Progenitor cell of endocrine pancreas (in vitro differentiated cells): ENCODE measurements at places on chromosomes 6 and 20. TPM values are rescaled to one million over a fixed set of nuclear protein-coding genes. Genes with fewer than 3 reads are reported as not detected.

- H3K4me3 ChIP-seq = no peak overlapping the region
- H3K27ac ChIP-seq = peak overlapping the region; percentile 87
- H3K36me3 ChIP-seq = peaks cover 15% of the 10 kb centered on the region
- DNase-seq = no peak
Observed at GRCh38 chr6:151044465-151045441, 179.3 kb downstream of the MTHFD1L start.

GRCh38 chr6:93086351-93086750 is 333.0 kb downstream of the EPHA7 start:
- no peak overlapping the region for H3K4me3 ChIP-seq
- no peak overlapping the region for H3K27ac ChIP-seq
- H3K4me1 ChIP-seq = peaks cover 23% of the 10 kb centered on the region
- no peaks in the 10 kb centered on the region for H3K36me3 ChIP-seq

- H3K4me1 ChIP-seq = peaks cover 34% of the 10 kb centered on the region
- peak overlapping the region; percentile 52 for H3K4me3 ChIP-seq
- H3K27me3 ChIP-seq = no peaks in the 10 kb centered on the region
- peaks cover 6% of the 10 kb centered on the region for H3K36me3 ChIP-seq
- no peak overlapping the region for H3K27ac ChIP-seq
Observed at GRCh38 chr20:3167738-3168078, 5.6 kb downstream of the LZTS3 start.

DNA sequence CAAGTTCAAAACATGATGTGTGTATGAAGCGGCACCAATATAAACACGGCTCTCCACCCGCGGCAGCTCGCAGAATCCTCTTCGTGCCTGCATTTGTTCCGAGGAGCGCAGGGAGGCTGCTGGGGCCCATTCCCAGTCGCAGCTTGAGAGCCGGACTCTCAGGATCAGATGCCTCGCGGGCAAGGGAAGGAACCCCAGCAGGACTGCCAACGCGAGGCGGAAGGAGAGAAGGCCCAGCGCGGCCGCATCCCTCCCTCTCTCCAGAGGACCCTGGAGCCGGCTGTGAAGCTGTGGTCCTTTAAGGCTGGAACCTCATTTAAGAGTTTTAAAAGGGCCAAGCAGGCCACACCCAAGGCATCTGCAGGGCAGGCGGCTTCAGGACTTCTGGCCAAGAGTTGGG is 44.2 kb upstream of the ZBP1 start:
- H3K4me1 ChIP-seq = no peaks in the 10 kb centered on the region
- no peak for DNase-seq
- H3K4me3 ChIP-seq = no peak overlapping the region
- H3K36me3 ChIP-seq = no peaks in the 10 kb centered on the region
- no peaks in the 10 kb centered on the region for H3K27me3 ChIP-seq

DNA sequence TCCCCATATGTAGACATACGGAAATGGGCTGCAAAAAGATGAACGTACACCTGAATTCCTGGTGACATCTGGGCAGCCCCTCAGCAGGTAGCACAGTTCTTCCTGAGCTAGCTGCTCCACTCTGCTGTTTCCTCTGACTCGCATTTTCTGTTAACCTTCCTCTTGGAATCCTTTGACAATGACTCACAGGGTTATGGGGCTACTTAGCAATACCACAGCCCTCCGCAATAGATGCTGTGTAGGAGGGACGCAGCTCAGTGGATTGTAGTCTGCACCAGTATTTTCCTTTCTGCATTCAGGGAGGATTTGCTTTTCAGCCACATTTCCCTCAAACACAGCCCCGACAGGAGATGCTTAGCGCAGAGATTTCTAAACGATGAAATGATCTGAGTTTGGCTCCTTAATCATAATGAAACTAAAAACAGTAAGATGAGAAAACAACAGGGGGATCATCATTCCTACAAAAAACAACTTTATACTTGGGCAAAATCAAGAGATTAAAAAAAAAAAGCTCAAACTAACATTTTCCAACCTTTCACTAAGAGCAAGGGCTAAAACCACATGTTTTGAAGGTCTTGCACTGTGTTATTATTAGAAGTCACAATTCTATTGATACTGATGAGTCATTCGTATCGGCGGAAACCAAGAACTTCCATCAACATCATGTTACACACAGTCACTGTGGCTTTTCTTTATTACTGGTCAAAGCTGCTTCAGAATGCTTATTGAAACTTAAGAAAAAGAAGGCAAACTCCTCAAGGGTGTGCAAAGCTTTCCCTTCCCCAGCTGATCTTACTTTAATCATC is 12.2 kb downstream of the BACH2 start:
- DNase-seq = no peak
- H3K4me3 ChIP-seq = no peak overlapping the region
- H3K27me3 ChIP-seq = peaks cover 2% of the 10 kb centered on the region
- peaks cover 1% of the 10 kb centered on the region for H3K36me3 ChIP-seq

DNA sequence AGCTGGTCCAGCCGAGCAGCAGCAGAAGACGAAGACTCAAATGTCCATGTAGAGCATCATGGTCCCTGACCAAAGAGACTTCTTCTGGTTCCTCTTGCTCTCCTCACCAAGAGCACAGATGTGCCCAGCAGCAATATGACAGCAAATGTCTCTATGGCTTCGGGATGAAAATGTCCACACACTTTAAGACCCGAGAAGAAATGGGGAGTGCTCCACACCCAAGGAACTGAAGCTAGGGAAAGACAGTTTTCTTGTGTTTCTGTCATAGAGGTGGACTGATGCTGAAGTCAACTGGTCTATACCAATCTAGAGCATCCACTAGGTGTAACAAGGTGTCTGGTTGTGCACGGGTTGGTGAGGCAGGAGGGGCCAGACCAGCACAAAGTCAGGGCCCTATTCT is 4.5 kb upstream of the CPNE1 start:
- no peak for DNase-seq
- H3K4me3 ChIP-seq = no peak overlapping the region
- H3K27ac ChIP-seq = no peak overlapping the region

GRCh38 chr6:158868122-158868480 is 48.9 kb upstream of the EZR start:
- peaks cover 30% of the 10 kb centered on the region for H3K4me1 ChIP-seq
- peak overlapping the region; percentile 93 for H3K27ac ChIP-seq
- no peak for DNase-seq
- peaks cover 1% of the 10 kb centered on the region for H3K36me3 ChIP-seq
- H3K4me3 ChIP-seq = no peak overlapping the region

DNA sequence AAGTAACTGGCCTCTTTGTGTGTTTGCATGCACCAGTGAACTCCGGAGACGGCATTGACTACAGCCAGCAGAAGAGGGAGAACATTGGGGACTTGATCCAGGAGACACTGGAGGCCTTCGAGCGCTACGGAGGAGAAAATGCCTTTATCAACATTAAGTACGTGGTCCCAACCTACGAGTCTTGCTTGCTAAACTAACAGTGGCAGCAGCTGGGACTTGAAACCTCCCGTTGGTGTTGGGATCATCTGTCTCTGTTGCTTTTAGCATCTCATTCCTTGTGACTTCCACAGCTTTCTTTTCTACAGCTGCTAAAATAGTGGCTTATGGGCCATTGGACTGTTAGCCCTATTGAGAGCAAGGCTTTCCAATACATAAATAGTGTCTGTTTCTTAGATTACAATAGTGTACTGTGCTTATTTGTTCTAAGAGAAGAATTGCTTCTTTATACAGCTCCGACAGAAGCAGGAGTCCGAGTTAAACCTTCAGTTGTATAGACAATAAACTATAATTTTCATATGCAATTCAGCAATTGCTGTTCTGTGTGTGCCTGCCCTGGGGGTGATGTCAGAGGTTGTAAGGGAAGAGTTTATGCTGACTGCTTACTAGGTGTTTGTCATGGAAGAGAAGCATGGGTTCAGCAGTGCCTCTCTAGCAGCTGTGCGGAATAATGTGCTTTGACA is 99.6 kb upstream of the QKI start:
- DNase-seq = no peak
- H3K36me3 ChIP-seq = no peaks in the 10 kb centered on the region
- H3K27ac ChIP-seq = no peak overlapping the region
- no peak overlapping the region for H3K4me3 ChIP-seq
- peaks cover 29% of the 10 kb centered on the region for H3K27me3 ChIP-seq
- H3K4me1 ChIP-seq = peaks cover 3% of the 10 kb centered on the region

- H3K27me3 ChIP-seq = peaks cover 70% of the 10 kb centered on the region
- H3K36me3 ChIP-seq = no peaks in the 10 kb centered on the region
- no peak overlapping the region for H3K4me3 ChIP-seq
- no peaks in the 10 kb centered on the region for H3K4me1 ChIP-seq
Observed at GRCh38 chr6:29729774-29730328, 6.6 kb downstream of the HLA-F start.

- DNase-seq = no peak
- peak overlapping the region; percentile 98 for H3K27ac ChIP-seq
- H3K4me1 ChIP-seq = peaks cover 16% of the 10 kb centered on the region
- no peaks in the 10 kb centered on the region for H3K27me3 ChIP-seq
- peak overlapping the region; percentile 88 for H3K4me3 ChIP-seq
- no peaks in the 10 kb centered on the region for H3K36me3 ChIP-seq
Observed at GRCh38 chr6:107116328-107116892, 1.1 kb upstream of the BEND3 start.

GRCh38 chr6:119174879-119175817 is 96.7 kb upstream of the FAM184A start:
- no peak overlapping the region for H3K27ac ChIP-seq
- peaks cover under 1% of the 10 kb centered on the region for H3K36me3 ChIP-seq
- H3K4me1 ChIP-seq = peaks cover 28% of the 10 kb centered on the region
- no peak for DNase-seq
- no peak overlapping the region for H3K4me3 ChIP-seq
- no peaks in the 10 kb centered on the region for H3K27me3 ChIP-seq

GRCh38 chr20:59676126-59676850 is 71.9 kb downstream of the PHACTR3 start:
- H3K27ac ChIP-seq = no peak overlapping the region
- H3K36me3 ChIP-seq = no peaks in the 10 kb centered on the region
- H3K27me3 ChIP-seq = peaks cover 19% of the 10 kb centered on the region
- no peak overlapping the region for H3K4me3 ChIP-seq
- H3K4me1 ChIP-seq = no peaks in the 10 kb centered on the region

DNA sequence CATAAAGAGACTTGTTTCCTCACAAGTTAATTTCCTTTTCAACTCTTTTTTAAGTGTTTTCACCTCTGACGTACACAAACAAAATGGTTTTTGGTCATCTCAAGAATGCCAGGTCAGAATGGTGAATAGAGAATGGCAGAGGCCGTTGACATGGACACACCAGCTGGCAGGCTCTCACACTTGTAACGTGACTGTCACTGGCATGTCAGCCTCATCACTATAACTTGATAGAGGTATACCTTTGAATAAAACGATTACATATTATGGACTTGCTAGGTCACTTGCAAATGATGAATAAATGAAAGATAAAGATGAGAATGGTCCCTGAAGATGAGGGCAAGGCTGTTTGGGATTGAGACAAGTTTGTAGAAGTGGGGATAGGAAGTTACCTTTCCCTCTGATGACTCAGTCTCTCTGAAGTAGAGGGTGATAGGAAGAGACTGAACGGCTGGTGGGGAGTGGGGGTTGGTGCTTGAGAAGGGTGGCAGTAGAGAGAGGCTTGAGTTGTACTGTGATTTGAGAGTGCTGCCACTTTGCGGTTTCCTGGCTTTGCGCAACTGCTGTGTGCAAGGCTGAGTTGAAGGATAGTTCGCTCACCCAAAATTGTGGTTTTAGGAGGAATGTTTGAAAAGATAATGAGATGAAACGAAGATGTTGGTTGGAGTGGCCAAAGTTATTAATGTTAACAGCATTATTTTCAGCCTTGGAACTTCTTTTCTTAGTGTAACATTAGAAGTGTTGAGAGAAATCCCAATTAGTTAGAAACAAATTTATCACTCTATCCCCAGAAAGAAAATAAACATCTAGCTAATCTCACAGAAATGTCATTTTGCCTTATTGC is 30.3 kb downstream of the TBPL1 start:
- no peaks in the 10 kb centered on the region for H3K27me3 ChIP-seq
- peaks cover 14% of the 10 kb centered on the region for H3K36me3 ChIP-seq
- H3K4me3 ChIP-seq = no peak overlapping the region
- no peak for DNase-seq
- H3K4me1 ChIP-seq = peaks cover 2% of the 10 kb centered on the region

- H3K36me3 ChIP-seq = no peaks in the 10 kb centered on the region
- H3K27ac ChIP-seq = no peak overlapping the region
- H3K4me3 ChIP-seq = no peak overlapping the region
- H3K27me3 ChIP-seq = peaks cover 26% of the 10 kb centered on the region
- H3K4me1 ChIP-seq = peaks cover 3% of the 10 kb centered on the region
Observed at GRCh38 chr20:62608218-62608565, 34.1 kb upstream of the SLCO4A1 start.

GRCh38 chr20:3203315-3204123 is 963 bp downstream of the DDRGK1 start:
- peaks cover 7% of the 10 kb centered on the region for H3K4me1 ChIP-seq
- H3K27me3 ChIP-seq = no peaks in the 10 kb centered on the region
- peaks cover 17% of the 10 kb centered on the region for H3K36me3 ChIP-seq
- peak overlapping the region; percentile 98 for H3K27ac ChIP-seq

DNA sequence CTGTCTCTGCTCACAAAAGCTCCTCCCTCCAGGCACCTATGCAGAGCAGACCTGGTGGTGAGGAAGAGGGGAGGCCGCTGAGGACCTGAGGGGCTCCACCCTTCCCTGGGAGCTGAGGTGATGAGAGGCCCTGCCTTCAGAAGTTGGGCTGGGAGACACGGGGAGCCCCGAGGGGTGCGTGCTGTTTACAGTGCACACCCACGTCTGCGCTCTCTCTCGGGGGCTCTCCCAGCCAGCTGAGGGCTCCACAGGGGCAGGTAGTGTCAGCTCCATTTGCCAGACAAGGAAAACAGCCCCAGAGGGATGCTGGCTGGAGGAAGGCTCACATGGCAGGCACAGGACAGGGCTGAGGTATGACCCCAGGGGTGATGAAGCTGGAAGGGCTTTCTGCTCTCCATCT is 13.5 kb upstream of the NOL4L start:
- no peaks in the 10 kb centered on the region for H3K36me3 ChIP-seq
- H3K27me3 ChIP-seq = peaks cover 25% of the 10 kb centered on the region
- DNase-seq = no peak
- H3K27ac ChIP-seq = peak overlapping the region; percentile 38

- H3K4me1 ChIP-seq = no peaks in the 10 kb centered on the region
- H3K27ac ChIP-seq = no peak overlapping the region
- DNase-seq = no peak
- no peaks in the 10 kb centered on the region for H3K36me3 ChIP-seq
Observed at GRCh38 chr6:148082044-148082443, 260.6 kb upstream of the SASH1 start.

DNA sequence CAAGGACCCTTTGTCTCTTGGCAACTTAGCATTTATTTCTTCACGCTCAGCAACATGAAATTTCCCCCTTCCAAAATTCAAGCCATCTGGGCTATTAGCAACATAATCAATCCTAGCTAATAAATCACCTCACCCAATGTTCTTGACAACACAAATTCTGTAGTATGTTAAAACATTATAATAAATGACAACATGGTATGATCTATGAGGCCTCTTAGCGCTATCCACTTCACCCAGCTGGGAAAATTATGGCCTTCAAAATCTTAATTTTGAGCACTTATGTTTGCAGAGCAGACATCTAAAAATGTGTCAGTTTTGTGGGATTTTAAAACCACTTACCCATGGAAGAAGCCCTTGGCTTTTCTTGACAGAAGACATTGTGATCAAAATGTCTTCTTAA is 181.9 kb downstream of the HDGFL1 start:
- H3K27ac ChIP-seq = no peak overlapping the region
- H3K4me3 ChIP-seq = no peak overlapping the region
- H3K27me3 ChIP-seq = no peaks in the 10 kb centered on the region
- H3K36me3 ChIP-seq = no peaks in the 10 kb centered on the region
- DNase-seq = no peak
- H3K4me1 ChIP-seq = peaks cover 43% of the 10 kb centered on the region

- no peak for DNase-seq
- H3K4me3 ChIP-seq = no peak overlapping the region
- H3K36me3 ChIP-seq = no peaks in the 10 kb centered on the region
- H3K4me1 ChIP-seq = peaks cover 3% of the 10 kb centered on the region
- peaks cover 46% of the 10 kb centered on the region for H3K27me3 ChIP-seq
Observed at GRCh38 chr6:105978974-105979373, 107.2 kb upstream of the PRDM1 start.

Gene SLPI
- total RNA-seq = not detected in 2 replicates

Gene WASF1
- 45.6 and 46.4 TPM in 2 replicates for total RNA-seq

Gene EPHA7
- total RNA-seq = 28.9 and 32.2 TPM in 2 replicates

Gene LCA5
- 8.9 and 9.9 TPM in 2 replicates for total RNA-seq
